CD4-positive, alpha-beta T cell treated with Interleukin-6 for 4 hours (primary cell): ENCODE measurements at places on chromosomes 4 and X.
A peak's percentile ranks its signal among the peaks of the same experiment; 100 is the strongest.

DNA sequence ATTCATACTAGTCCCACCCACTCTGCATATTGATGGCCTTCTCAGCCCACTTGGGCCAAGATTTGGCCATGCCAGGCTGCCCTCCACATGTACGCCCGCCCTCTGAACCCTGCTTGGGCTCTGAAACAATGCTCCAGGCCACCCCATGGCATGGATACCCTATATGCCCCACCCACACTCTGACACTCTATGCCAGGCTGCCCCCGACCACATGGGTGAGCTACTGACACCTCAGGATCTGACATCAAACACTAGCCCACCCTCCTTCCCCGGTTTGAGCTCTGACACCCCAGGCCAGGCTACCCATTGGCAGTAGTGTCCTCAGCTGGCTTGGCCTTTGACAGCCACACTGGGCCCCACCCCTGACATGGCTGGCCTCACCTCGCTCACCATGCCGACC is 69.5 kb downstream of the HPRT1 start:
- no peak for DNase-seq

DNA sequence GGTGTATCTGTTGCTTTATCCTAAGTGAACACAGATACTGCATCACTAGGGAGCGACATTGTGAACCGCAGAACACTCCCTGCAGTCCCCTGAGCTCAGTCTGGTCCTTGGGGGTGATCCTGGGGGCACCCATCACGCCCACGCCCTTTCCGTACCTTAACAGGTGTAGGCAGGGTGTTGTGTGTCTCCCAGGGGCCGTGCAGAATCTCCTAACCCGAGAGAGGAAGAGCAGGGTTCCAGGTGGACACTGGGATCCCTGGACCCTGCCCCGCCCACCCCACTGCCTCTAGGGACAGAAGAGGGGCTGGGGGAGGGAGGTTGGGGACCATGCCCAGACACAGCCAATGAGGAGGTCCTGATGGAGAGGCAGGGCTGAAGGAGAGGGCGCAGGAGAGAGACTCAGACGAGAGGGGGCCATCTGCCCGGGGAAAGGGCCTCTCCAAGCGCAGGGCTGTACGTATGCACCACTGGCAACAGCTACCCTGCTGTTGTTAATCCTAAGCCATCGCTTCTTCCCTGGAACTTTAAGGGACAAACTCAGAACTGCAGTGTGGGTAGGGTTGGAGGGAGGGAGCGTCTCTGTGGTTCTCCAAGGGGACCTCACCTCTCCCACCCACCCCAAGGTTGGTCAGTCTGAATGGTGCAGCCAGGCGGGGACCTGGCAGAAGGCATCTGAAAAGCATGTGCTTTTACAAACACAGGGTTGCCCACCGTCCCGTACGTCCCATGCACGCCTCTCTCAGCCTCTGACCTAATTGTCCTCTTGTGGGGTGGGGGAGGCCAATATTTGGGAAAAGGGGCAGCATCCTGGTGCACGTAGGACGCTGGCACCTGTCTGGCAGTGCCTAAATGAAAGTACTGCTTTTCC is 2.5 kb downstream of the P2RY8 start:
- DNase-seq: peak; percentile 50

- no peak for DNase-seq
Observed at GRCh38 chr4:188434643-188435042, 295.4 kb downstream of the TRIML1 start.

GRCh38 chrX:107025545-107025944 is 25.5 kb upstream of the MORC4 start:
- DNase-seq: no peak

GRCh38 chrX:129787336-129788055 is 7.7 kb downstream of the SASH3 start:
- no peak for DNase-seq

DNA sequence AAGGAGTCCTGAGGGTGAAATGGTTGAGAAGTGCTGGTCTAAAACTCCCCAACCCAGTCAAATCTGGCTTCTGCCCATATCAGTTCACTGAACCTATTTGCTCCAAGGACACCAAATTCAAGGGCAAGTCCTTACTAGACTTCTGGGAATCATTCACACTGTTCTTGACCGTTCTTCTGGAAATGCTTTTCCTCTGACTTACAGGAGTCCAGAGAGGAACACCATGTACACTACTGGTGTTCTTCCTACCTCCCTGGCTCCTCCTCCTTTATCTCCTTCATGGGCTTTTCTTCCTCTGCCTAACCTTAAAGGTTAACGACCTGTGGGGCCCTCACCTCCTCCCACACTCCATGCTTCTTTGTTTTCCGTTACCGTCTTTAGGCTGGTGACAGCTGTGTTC is 281.3 kb downstream of the FRMPD4 start:
- no peak for DNase-seq

DNA sequence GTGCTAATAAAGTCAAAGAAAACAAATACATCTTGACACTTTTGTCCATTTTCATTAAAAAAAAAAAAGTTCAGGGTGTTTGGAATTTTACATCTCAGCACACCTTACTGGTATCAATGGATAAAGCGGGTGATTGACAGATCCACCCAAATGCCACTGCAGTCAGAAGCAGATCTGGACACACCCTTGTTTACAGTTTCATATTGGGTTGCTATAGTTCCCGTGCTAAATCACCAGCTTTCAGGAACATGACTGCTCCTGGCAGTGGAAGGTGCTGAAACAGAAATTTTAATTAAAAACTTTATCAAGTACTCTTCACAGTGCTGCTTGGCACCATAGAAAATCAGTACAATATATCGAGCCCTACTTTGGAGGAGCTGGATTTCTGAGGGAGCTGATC is 116.3 kb downstream of the STOX2 start:
- DNase-seq: no peak

GRCh38 chr4:155391932-155392331 is 15.2 kb upstream of the MAP9 start:
- no peak for DNase-seq
